ENCODE measurements at places on chromosomes 11 and 22. TPM values are rescaled to one million over a fixed set of nuclear protein-coding genes. Genes with fewer than 3 reads are reported as not detected.

- DNase-seq, result peak; percentile 92
Observed at GRCh38 chr11:124920870-124921609, 2.0 kb downstream of the HEPN1 start.

DNA sequence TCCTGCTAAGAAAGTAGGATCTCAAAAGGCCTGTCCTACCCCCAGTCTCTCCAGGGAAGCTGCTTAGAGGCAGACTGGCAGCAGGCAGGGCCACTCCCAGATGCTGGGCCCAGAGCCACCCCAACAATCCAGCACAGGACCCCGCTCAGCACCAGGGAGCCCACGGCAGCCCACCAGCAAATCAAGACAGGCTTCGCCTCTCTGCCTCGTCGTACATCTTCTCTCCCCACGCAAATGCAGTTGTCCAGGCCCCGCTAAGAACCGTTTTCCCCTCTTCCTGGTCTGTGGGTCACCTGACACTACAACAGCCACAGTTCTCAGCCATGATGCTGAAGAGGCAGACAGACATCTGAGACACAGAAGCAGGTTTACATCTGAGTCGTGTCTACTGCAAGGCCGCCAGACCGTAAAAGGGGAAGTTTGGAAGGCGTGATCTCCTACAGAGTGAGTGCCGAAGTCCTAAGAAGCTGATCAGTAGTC is 51.1 kb downstream of the IGSF9B start:
- DNase-seq, result no peak

- no peak for DNase-seq
Observed at GRCh38 chr11:45043755-45044475, 93.2 kb upstream of the TP53I11 start.

DNA sequence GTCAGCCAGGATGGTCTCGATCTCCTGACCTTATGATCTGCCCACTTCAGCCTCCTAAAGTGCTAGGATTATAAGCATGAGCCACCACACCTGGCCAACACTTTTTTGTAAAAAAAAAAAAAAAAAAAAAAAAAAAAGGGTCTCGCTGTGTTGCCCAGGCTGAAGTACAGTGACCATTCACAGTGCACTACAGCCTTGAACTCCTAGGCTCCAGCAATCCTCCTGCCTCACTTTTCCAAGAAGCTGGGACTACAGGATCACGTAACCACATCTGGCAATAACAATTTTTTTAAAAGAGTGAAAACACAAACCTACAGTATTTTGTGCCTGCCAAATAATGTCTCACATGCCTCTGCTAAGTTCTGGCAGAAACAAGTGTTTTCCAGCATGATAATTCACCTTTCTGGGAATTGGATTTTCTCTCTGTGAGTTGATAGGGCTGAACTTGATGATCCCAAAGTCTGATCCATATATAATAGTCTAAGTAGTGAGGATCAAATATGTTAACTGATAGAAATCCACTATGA is 30.6 kb downstream of the ADORA2A start:
- DNase-seq, result no peak

DNA sequence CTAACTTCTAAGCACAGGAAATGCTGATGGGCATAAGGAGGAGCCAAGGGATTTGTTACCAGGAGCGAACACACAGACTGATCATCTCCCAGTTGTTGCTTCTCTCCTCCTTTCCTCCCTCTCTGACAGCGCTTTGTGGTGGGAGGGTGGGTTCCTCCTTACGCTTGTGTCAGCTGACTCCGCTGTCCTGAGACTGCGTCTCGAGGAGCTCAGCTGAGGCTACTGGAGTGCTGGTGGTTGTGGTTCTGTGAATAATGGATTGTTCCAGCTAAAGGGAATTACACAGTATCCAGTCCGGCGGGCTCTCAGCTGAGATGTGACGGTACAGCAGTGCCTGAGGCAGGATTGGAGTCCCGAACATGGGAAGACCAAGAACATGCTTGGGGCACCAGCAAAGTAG is 113.4 kb downstream of the CTNND1 start:
- no peak for DNase-seq

The MUC6 gene
- total RNA-seq, result not detected

- DNase-seq, result no peak
Observed at GRCh38 chr11:13149991-13150390, 127.6 kb upstream of the BMAL1 start.

The ASPHD2 gene
- 1.1 TPM for total RNA-seq

The UCP2 gene
- 6.5 TPM for total RNA-seq

DNA sequence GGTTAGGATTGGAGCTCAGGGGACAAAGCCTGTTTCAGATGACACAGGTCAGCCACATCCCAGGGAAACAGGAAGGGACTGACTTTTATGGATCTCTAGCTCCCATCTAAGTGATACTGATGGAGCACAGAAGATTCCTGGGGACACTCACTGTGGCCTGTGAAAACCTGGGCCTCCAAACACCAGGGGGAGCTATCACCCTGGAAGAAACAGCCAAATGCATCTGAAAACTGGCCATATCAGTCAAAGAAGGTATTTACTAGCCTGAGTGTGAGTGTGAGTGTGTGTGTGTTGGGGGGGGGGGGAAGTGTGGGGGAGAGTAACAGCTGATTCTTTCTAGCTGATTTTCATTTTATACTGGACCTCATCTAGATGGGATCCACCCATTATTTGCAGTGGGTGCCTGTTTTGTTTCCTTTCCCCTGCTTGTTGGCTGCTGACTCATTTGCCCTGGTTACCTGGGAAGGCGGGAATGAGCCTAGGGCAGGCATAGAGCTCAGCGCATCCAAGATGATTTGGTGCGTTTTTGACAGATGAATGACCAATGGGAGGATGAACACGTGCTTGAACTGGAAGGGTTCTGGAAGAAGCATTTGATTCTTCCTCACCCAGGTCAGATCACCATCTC is 284.0 kb downstream of the KIRREL3 start:
- DNase-seq, result no peak

GRCh38 chr22:49574205-49574880 is 253.3 kb downstream of the BRD1 start:
- no peak for DNase-seq

The DNAL4 gene
- 12.0 TPM for total RNA-seq

The MOGAT2 gene
- total RNA-seq, result not detected

DNA sequence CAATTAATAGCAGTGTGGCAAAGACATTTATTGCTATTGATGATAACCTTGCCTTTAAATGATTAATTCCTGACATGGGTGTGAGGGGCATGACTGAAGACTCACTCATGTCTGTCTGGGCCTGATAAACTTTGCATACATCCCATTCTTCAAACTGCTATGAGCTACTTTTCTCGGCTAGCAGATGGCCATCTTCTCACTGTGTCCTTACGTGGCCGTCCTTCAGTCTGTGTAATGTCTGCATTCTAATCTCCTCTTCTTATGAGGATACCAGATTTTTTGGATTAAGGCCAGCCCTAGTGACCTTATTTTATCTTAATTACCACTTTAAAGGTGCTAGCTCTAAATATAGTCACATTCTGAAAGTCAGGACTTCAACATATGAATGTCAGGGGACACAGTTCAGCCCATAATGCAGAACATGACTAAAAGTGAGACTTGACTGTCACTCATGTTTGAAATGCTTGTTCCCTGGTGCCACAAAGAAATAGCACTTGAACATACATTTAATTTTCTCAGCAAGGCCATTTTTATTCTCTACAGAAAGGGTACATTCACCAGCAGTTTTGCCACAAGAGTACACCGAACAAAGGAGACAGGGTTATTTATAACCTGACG is 32.3 kb downstream of the OR10A6 start:
- DNase-seq, result no peak

The GPHA2 gene
- total RNA-seq, result not detected

The PNPLA5 gene
- not detected for total RNA-seq

DNA sequence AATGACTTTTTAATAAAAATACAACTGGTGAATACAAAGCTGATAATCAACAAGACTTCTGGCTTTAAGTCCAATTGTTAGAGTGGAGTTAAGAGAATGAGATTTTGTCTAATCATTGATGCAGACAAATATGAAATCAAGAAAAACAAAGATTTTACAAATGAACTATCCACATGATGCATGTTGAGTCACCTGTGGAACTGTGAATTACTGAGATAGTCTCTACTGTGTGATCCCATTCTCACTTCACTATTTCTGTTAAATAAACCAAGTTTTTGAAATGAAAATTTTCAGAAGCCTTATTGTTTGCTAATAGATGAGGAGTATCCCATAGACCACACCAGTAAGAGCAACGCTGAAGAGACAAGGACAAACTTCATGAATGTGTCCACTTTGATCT is 8.4 kb upstream of the CTSC start:
- DNase-seq, result no peak

DNA sequence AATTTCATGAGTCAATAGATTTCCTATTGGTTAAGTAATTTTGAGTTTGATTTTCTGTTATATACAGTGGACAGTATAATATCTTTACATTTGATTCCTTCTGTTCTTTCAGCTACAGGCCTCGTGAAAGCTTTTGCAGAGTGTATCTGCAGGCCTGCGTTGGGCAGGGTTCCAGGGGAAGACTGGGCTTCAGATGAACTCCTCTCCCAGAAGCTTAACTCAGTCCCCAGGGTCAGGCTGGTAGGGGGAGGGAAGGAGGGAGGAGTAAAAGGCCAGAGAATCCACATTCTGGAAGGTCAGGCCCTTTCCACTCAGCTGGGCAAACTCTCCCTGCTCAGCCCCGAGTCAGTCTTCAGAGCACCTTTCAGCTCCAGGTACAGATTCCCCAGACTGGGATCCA is 100.4 kb upstream of the NECTIN1 start:
- no peak for DNase-seq

The OR9Q2 gene
- not detected for total RNA-seq

GRCh38 chr22:31350410-31350863 is 4.3 kb upstream of the PATZ1 start:
- peak; percentile 80 for DNase-seq

The ART5 gene
- not detected for total RNA-seq

- no peak for DNase-seq
Observed at GRCh38 chr11:19895776-19896175, 183.1 kb downstream of the NAV2 start.

DNA sequence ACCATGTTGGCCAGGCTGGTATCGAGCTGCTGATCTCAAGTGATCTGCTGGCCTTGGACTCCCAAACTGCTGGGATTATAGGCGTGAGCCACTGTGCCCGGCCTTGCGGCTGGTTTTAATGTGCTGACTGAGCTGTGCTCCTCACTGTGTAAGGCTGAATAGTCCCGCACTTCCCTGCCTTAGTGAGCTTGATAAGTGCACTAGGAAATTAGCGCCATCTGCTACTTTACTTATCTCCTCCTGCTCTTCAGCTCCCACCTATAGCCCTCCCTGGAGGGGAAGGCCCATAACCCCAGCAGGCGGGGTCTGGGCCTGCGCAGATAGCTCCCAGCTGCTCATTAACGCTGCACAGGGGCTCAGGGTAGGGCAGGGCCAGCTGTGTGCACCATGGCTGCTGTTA is 49.4 kb downstream of the CLMP start:
- DNase-seq, result no peak

The SELENOM gene
- 21.8 TPM for total RNA-seq

DNA sequence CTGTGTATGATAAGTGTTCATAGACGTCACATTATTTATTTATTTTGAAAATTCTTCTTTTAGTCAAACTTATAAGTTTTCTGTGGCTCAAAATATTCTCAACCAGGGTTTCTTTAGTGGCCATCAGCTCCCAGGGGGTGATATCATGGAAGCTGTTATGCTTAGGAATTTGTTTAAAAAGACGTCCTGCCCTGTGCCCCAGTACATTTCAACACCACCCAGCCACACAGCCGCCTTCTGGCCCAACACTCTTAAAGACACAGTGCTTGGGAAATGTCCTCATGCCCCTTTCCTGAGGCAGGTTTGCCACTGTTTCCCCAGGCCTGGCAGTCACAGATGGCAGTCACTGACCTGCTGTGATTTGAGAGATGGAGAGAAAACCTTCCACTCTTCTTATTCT is 19.9 kb downstream of the TSKU start:
- no peak for DNase-seq

- DNase-seq, result peak; percentile 36
Observed at GRCh38 chr11:6925636-6926207, 504 bp upstream of the ZNF215 start.

The OR4S2 gene
- total RNA-seq, result not detected

GRCh38 chr11:26846227-26846626 is 124.4 kb upstream of the SLC5A12 start:
- DNase-seq, result no peak

- no peak for DNase-seq
Observed at GRCh38 chr11:33310720-33311500, 53.7 kb downstream of the HIPK3 start.

The RAG2 gene
- not detected for total RNA-seq

DNA sequence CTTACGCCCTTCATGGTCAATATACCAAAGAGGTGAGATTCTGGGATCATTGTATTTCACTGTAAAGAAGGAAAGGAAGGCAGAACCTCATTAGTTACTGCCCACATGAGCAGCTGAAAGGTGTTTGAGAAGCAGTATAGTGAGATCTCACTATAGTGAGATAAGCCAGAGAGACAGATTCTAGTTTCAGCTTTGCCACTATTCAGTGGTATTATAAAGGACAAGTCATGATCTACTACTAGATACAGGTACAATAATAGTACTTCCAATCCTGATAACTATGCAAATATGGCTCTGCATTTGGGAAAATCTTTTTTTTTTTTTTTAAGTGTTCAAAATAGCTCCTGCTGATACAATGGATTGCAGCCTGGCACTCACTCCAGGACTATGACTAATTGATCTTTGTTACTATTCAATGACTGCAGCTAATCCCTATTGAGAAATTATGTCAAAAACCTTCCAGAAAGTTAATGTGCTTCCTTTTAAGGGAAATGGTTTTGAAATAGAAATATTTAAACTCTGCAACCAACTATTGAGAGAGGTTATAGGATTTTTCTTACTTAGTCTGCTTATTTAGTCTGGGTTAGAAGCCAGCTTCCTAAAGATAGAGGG is 8.3 kb upstream of the DLAT start:
- DNase-seq, result peak; percentile 34

The CFAP300 gene
- total RNA-seq, result not detected

GRCh38 chr11:94322501-94322900 is 18.1 kb downstream of the IZUMO1R start:
- no peak for DNase-seq

DNA sequence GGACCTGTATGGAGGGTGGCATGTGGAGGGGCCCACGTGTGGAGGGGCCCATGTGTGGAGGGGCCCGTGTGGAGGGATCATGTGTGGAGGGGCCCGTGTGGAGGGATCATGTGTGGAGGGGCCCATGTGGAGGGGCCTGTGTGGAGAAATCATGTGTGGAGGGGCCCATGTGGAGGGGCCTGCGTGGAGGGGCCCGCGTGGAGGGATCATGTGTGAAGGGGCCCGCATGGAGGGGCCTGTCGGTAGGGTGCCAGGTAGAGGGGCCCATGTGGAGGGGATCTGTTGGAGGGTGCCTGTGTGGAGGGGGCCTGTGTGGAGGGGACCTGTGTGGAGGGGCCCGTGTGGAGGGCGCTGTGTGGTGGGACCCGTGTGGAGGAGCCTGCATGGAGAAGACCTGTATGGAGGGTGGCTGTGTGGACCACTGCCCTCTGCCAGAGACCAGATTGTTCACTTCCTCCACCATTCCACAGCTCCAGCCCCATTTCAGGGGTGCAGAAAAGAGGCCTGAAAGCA is 47.0 kb downstream of the IGLL5 start:
- DNase-seq, result no peak

The OR10D3 gene
- total RNA-seq, result not detected

GRCh38 chr22:46421267-46421666 is 85.8 kb downstream of the TRMU start:
- DNase-seq, result peak; percentile 66

The CLCF1 gene
- 1.2 TPM for total RNA-seq

The NLRP14 gene
- total RNA-seq, result not detected

All from lung microvascular endothelial cell (primary cell).